Hindlimb muscle (tissue), 1 donor: ENCODE measurements at places on chromosomes 13 and 19. TPM values are rescaled to one million over a fixed set of nuclear protein-coding genes. Genes with fewer than 3 reads are reported as not detected.

Gene OR10H1
- not detected for polyA plus RNA-seq

- no peak for DNase-seq
These were observed at the start of gene PCDH9 for GRCh38 chr13:67229481-67230403. Gene PCDH9 (minus strand): TSS chr13:67230336. CDS start chr13:67228440, 1,896 bp downstream.

- no peak for DNase-seq
These were observed 149.1 kb upstream of the STARD13 start for GRCh38 chr13:33434676-33435075.

DNA sequence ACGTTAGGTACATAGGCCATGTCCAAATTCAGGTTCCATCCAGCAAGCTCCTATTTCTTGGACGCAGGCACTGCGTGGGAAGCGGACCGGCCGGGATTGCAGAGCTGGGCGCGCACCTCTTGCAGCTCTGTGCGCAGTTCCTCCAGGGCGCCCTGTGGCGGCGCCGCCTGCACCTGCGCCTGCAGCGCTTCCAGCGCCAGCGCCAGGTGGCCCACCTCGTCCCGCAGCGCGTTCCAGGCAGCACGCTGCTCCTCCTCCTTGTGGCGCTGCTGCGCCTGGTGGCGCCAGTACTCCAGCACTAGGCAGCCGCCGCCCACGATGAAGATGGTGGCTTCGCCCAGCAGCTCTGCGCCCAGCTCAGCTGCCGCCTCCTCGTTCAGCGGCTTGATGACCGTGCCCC is 31.1 kb downstream of the OPA3 start:
- DNase-seq: no peak

GRCh38 chr13:104595511-104595910 is 1529.3 kb upstream of the SLC10A2 start:
- no peak for DNase-seq

DNA sequence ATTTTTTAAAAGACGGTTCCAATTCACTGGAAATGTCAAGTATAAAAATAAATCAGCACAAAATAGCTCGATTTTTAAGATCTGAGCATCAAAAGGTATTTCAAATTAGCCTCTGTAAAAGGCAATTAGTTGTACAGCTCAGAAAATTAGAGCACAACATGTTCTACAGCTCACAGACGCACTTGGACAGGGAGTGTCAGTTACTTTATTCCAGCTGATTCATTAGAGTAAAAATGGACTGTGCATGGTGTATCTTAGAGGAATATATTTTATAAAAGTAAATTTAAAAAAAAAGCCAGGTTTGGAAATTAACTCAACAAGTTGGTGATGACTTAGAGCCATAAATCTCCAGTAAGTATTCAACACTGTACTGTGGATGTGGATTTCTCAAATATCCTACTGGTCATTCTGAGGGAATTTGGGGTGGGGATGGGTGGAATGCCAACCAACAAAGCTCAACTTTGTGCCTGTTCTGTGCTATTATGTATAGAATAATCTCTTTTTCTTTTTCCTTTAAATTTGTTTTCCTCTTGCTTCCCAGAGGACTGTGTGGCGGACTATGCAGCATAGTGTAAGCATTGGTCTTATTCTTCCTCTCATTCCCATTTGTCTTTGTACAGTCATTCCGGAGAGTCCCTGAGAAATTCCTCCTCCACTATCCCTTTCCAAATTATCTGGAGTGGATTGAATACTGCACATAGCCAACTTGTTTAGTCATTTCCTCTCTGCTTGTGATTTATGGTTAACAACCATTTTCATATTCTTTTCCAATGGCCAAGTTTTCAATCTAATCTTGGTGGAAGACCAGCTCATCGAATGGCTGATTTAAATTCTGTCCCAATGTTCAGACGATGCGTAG is 169.3 kb downstream of the DCT start:
- DNase-seq: no peak
